Ecto neural progenitor cell (in vitro differentiated cells): ENCODE measurements at places on chromosomes 16 and 17.

- no peak for DNase-seq
Observed at GRCh38 chr17:47760409-47761140, 27.5 kb downstream of the TBX21 start.

GRCh38 chr17:61007980-61008379 lies 330.3 kb downstream of the BCAS3 start:
- DNase-seq, result no peak

DNA sequence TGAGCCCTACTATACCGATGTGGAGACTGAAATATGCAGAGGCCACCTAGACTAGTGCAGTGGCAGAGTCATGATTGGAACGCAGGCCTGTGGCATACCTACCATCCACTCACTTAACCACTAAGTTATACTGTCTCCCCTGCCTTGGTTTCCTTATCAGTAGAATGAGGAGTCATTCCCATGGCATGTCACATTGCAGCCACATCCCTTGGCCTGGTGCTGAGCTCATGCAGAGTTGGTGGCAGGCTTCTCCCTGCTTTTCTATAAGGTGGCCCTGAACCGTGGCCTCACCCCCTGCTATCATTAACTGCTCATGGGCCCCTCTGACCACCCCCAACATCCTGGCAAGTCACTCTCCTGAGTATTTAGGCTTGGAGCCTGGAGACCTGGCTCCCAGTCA lies 212.5 kb downstream of the KATNIP start:
- DNase-seq, result no peak

- no peak for DNase-seq
Observed at GRCh38 chr16:10332241-10332640, 53.6 kb upstream of the ATF7IP2 start.

DNA sequence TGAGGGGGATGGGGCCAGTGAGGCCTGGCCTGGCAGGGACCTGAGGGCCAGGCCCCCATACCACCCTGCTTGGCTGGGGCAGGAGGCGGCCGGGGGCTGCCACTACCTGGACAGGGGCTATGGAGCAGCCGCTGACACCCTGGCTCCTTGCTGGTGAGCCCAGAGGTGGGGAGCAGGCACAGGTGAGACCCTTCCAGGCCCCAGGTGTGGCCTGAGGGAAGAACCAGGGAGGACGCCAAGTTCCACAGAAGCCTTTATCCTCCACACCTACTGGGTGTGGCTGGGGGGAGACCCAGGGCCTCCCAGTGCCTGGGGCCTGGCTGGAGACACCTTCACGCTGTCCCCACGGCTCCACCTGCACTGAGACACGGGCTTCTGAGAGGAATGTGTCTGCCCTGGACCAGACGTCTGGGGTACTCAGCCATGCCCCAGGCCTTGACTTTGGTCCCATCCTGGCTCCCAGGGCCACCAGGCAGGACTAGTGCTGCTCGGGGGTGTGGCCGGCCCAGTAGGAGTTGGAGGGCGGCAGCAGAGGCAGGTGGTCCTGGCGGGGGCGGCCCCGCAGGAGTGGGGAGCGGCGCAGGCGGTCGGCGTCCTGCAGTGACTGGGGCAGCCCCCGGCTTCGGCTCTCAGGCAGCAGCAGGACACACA lies 4.7 kb downstream of the SLC22A31 start:
- DNase-seq, result peak; percentile 42

DNA sequence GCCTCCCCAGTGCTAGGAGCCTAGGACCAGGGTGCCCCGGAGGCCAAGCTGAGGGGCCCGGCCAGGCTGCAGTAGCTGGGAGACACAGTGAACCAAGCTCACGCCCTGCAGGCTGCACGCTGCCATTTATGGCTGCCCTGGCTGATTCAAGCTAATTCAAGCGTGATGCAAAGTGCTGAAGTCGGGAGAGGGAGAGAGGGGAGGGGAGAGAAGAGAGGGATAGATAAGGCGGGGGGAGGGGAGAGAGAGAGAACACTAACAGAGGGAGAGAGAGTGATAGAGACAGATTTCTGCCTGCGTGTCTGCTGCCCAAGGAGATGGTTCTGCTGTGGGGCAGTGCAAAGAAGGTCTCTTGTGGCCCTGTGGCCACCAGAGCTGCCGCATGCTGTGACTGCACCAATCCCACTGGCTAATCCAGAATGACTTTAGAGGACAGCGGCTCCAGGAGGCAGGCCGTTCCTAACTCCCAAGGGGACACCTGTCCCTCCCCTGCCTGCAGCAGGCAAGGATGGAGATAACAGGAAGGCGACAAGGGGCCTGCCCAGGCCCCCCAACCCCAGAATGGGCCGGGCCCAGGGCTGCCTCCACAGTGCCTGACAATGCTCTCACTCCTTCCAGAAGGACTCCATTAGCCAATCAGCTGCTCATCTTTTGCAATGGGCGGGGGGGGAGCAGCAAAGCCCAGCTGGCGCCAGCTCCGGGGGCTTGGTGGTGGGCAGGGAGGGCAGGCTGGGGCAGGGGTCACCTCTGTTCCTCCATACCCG lies 12.9 kb downstream of the MXRA7 start:
- peak; percentile 77 for DNase-seq
